ENCODE measurements at places on chromosomes 7 and 10.

DNA sequence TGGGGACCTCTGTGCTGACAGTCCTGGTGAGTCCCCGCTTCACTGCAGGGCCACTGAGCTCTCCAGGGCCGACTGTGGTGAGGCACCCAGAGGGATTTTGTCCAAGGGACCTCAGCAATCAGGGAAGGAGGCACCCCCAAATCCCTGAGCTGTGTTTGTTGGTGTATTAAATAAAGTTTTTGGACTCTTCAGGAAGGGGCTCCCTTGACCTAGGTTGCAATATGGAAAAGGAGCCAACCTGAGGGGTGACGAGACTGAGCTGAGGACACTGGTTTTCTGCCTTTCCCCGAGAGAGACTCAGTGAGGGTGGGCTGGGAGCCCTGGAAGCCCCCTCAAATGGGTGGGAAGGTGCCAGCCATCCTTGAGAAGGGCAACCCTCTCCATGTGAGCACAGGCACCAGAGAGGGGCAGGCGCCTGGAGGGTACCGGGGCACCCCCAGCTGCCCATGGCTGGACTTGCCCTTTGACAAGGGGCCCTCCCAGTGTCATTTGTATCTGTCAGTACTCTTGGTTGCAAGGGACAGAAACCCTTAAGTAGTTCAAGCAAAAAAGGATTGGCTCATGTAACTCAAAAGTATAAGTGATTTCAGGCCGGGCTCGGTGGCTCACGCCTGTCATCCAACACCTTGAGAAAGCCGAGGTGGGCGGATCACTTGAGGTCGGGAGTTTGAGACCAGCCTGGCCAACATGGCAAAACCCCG, 72.8 kb downstream of the C10orf105 start:
- no peak for DNase-seq

GRCh38 chr7:94389381-94389780, 5.3 kb upstream of the COL1A2 start:
- no peak for DNase-seq

- DNase-seq = no peak
Measured at GRCh38 chr7:122467661-122468449, 163.3 kb upstream of the FEZF1 start.

DNA sequence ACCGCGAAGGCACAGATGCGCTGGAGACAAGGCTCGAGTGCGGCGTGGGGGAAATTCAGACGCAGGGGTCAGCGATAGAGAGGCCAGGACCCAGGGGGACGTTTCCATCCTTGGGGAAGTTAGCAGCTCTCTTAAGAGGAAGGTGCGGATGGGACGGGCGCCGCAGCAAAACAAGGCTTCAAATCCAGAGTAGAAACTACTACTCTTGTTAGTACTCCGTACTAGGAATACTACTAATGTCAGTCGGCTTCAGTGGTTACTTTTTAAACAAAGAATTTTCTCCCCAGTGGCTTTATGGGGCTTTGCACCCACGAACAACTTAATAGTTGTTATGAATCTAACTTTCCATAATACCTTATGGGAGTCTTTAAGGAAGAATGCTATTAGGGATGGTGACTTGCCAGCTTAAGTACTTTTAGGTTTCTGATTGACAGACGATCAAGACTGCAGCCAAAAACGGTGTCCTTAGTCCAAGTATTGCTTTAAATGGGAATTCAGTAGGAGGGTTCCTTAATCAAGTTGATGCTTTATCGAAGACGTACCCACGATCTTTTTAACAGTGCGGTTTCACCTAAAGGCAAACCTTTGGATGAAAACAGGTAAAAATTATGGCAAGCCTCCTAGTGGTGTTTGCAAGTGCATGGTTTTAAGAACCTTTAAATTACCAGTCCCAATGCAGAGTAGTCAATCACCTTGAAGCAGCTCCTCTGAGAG, 812 bp upstream of the IDE start:
- DNase-seq = no peak

GRCh38 chr7:157517782-157518513, 181.1 kb downstream of the DNAJB6 start:
- DNase-seq = no peak

- DNase-seq = no peak
Measured at GRCh38 chr7:7956531-7957128, 12.0 kb upstream of the GLCCI1 start.

DNA sequence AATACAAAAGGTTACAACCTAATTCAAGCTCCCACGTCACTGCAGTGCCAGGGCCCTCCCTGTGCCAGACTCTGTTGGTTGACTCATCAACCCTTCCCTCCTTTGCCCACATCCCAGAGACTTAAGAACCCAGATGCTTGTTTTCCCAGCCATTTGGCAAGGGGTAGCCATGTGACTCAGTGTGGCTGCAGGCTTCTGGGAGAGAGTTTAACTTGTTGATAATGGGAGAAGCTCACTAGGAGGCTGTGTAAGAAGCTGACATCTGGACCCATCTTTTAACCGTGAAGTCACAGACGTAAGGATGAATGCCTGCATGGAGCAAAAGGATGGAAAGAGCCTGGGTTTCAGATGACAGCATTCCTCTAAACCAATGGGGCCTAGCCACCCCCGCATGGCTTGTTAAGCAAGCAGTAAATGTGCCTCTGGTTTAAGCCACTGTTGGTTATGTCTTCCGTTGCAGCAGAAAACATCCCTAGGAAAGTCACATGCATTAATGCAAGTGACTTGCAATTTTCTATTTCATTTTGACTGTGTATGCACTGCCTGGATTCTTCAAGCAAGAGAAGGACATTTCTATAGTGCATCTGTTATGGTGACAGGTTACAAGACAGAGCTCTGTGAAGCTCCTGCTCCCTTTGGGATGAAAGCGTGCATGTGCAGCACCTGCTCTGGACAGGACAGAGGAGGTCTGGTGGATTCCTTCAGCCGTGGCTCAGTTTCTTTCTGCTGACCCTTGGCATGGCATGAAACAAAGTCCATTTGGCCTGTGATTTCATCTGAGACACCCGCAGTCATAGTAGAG, 57.5 kb upstream of the CREB5 start:
- peak; percentile 100 for DNase-seq

DNA sequence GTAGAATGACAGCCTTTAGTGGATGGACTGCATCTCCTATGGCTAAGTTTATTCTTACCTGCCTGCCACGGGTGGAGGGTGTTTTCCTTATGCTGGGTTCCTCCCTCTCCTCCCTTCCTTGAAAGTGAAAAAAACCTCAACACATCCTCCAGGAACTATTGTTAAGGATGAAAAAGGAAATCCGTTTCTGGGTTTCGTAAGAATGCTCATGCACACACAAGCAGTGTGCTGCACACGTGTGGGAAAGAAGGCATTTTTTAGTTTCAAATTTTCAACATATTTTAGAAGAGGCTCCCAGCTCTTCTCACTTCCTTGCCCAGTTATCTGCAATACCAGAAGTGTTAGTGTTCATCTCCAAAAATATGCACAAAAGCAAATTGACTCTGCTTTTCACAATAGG, 90.6 kb downstream of the FAM171A1 start:
- no peak for DNase-seq

GRCh38 chr7:41428381-41428780, 274.5 kb downstream of the INHBA start:
- no peak for DNase-seq

DNA sequence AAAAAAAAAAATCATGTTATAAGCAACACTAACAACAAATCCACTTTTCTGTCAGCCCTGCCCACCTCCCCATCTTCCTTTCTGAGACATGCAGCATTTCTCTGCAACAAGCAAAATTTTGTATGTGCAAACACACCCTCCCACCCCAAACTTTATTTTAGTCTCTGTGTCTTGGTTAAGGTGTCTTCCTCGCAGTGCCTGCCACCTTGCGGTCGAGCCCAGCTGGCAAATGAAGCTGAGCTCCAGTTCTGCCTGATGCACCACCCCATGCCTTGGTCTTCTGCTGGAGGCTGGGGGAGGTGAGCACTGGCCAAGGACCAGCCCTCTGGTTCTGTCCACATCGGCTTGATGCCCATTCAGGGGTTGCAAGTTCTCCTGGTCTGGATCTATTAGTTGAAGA, 206.3 kb downstream of the MGMT start:
- DNase-seq = no peak

- peak; percentile 62 for DNase-seq
Measured at GRCh38 chr10:114821293-114821914, at the start of gene FHIP2A. Gene FHIP2A, plus strand, starts transcription at chr10:114821780. Its CDS starts 299 bp downstream, at chr10:114822079.

GRCh38 chr7:31323101-31323500, 17.4 kb downstream of the NEUROD6 start:
- DNase-seq = no peak

- no peak for DNase-seq
Measured at GRCh38 chr10:93425861-93426260, 56.3 kb downstream of the MYOF start.

DNA sequence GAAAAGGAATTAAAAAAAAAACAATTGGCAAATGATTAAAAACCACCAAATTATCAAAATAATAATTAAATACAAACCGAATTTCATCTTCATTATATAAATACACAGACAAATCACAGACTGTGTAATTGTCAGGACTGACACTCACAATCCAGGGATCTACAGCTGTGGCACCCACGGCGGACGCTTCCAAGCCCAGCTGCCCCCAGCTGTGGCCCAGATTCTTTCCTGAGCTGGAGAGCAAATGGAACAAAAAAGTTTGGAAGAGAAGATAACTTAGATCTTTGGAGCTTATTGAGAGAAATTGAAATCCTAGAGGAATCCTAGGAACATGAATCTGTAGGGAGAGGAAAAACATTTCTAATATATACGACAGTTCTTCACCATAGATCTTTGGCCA, 316.1 kb downstream of the OTUD1 start:
- DNase-seq = no peak

DNA sequence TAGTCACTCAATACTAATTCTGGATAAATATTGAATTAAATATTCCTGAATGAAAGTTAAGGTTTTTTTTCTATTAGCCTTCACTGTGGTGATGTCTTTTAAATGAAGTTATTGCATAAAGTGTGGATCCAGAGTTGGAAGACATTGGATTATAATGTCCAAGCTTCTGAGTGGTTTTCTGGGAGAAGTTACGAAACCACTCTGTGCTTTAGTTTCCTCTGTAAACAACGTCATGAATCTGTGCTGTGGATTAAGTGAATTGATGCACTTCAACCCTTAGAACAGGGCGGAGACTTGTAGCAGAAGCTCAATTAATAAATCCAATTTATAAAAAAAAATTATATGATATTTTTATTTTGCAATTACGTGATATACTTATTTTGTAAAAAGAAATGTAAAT, 271.7 kb downstream of the BICC1 start:
- DNase-seq = no peak

DNA sequence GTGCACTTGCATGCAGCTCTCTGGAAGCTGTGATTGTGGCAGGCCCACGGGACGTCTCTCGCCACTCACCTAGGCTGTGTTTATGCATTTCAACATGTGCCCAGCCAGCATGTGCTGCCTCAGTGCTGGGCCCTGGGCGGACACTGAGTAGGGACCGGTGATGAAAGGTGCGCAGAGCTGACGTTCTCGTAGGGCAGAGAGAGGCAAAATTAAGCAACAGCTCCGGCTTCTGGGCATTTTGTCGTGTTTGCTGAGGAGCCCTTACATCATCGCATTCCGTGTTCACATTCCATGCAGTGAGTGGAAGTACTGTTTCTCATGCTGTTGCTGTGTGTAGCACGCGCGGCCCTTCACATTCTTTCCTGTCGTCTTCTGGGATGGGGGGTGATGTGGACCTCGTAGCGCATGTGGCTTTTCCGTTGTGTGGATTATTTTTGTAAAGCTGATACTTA, 50.5 kb downstream of the PRF1 start:
- no peak for DNase-seq

DNA sequence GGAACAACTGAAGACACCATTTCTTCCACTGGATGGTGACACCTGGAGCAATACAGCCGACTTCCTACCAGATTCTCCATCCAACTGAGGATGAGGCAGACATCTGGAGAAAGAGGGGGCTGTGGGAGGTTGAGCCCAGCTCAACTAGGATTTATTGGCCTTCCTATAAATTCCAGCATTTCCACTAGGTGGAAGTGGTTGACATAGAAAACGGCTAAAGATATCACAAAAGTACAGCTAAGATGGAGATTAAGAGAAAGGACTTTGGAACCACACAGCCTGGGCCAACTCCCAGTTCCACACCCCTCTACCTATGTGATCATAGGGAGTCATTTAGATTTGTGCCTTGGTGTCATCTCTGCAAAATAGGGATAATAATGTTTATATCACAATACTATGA, 61.3 kb upstream of the CAV2 start:
- no peak for DNase-seq

- no peak for DNase-seq
Measured at GRCh38 chr10:116190883-116191282, 82.1 kb downstream of the GFRA1 start.

DNA sequence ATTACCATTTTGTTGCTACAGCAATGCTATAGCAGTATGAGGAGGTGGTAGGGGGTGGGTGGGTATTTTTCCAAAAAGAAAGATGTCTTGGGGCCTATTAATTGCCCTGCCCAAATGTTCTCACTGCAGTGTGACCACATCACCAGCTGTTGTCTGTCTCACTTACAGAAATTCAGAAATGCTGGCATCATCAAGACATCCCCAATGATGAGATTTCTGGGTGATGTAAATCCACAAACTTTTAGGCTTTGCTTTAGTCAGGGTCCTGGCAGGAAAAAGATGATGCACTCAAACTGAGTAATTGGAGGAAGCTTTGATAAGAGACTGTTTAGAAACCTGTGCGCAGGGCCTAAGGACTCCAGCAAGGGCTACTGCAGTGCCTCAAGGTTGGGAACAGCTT, 56.2 kb upstream of the OPN4 start:
- DNase-seq = peak; percentile 71

GRCh38 chr10:69835233-69835632, 33.5 kb downstream of the COL13A1 start:
- DNase-seq = no peak

- DNase-seq = no peak
Measured at GRCh38 chr7:157096286-157097055, 42.3 kb upstream of the UBE3C start.

- DNase-seq = no peak
Measured at GRCh38 chr10:132387764-132388210, 9.2 kb upstream of the PWWP2B start.

DNA sequence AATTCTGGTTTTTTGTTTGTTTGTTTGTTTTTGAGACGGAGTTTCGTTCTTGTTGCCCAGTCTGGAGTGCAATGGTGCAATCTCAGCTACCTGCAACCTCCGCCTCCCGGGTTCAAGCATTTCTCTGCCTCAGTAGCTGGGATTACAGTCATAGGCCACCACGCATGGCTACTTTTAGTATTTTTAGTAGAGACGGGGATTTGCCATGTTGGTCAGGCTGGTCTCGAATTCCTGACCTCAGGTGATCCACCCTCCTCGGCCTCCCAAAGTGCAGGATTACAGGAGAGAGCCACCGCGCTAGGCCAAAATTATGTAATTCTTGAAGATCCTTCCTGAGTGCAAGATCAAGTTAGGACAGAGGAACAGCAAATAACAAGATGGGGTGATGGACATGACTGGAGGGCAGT, 719 bp downstream of the ZNF33B start:
- no peak for DNase-seq
